Glomerular endothelial cell (primary cell): ENCODE measurements at places on chromosomes 12 and 14.

DNA sequence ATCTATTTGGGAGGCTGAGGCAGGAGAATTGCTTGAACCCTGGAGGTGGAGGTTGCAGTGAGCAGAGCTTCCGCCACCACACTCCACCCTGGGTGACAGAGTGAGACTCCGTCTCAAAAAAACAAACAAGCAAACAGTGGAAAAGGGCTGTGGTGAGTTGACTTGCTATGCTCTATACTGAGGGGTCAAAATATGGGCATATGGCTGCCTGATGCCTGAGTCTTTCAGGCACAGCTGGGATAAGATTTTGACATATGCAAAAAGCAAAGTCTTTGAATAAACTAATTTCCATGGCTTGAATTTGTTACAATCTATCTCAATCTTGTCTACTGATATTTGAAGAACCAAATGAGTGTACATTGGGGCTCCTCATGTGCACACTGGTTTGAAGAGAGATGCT lies 40.4 kb upstream of the BICD1 start:
- no peak for DNase-seq

DNA sequence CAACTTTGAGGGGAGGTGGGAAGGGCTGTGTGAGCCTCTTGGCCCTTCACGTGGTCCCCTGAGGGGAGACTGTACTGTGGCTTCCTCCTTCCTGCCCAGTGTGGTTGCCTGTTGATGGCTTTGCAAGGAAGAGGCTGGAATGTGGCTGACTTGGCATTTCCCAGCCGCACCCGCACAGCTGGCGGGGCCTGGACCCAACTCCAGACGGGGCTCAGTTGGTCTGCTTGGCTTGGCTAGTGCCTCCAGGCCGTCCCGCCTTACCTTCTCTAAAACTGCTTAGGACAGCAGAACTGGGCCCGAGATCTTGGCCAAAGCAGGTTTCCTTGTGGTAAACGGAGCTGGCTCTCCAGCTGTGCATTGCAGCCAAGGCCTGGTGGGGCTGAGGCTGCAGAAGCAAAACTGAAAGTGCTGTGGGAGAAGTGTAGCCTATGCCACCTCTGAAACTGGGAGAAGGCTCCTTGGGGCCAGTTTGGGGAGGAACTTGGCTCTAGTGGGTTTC lies 139.5 kb downstream of the SMOC1 start:
- DNase-seq, result no peak

- no peak for DNase-seq
Observed at GRCh38 chr12:52415870-52416750, 10.0 kb upstream of the KRT82 start.

GRCh38 chr14:105093038-105093430 lies 27.8 kb upstream of the GPR132 start:
- DNase-seq, result no peak

- no peak for DNase-seq
Observed at GRCh38 chr14:52263190-52263589, 4.3 kb upstream of the PTGDR start.

GRCh38 chr12:123057513-123058265 lies 77.2 kb downstream of the ARL6IP4 start:
- DNase-seq, result no peak

DNA sequence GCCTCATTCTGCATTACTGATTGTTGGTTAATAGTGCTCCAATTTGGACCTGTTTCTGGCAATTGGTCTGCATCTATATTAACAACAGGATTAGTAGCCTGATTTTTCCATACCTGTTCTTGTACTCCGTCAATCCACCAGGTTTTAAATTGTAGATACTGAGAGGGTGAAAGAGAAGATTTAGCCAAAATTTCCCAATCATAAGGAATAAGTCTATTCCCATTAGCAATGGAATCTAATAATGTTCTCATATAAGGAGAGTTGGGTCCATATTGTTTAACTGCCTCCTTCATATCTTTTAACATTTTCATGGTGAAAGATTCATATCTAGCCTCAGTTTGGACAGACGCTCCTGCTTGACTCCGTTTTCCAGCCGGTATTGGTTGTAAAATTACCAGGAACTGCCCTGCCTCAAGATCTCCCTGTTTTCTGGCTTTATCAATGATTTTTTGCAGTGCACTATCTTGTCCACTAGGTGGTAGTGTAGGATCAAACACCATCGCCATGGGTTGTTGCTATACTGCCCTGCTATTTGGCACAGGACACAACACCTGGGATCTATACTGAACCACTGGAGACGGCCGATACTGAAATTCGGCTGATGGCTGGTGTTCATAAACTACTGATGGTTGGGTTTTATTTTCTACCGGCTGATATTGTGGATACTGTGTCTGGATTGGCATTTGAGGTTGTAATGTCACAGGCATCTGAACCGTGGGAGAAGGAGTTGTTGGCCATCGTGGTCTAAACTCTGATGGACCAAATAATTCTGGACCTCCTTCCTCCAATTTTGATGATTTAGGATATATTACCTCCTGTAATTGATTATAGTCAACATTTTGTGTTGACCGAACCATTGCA lies 25.2 kb downstream of the DHRS4L2 start:
- DNase-seq, result peak; percentile 54

DNA sequence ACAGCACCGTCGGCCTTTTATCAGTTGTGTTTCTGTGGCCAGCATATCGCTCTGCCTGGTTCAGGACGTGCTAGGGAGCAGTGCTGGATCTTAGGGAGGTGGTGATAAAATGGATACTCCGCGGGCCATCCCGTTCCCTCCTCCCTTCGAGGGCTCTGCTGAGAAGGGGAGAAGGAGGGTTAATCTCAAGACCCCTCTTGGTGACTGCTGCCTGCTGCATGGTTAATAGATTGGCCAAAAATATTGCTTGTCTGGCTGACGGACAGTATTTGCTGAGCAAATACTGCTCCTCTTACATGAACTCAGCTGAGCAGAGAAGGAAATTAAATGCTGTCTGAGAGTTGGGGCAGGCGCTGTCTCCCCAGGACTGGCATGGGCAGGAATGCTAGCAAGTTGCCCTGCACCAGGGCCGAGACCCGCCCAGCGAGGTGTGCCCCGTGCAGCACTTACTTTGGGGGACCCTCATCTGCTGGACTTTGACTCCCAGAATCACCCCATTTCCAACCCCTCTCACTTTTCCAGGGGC lies 1.2 kb downstream of the FBRSL1 start:
- no peak for DNase-seq

DNA sequence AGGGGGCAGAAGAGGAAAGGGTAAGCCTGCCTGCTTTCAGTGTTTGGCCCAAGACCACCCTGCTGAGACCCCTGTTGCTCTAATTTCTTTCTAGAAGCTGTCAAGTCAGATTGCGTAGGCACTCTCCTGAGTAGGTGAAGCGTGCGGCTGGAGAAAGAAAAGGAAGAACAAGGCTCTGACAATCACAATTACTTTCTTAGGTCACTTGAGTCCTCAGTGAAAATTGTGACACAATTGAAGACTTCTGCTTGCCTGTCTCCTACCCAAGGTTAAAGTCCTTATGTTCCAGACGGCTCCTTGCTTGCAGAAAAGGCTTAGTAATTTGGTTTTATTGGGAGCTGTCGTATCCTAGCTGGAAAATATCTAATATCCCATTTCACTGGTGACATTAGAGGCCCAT lies 721 bp upstream of the CTSG start:
- no peak for DNase-seq

- DNase-seq, result no peak
Observed at GRCh38 chr14:22304326-22304725, 284.7 kb downstream of the DAD1 start.

- no peak for DNase-seq
Observed at GRCh38 chr14:100078997-100079725, 13.9 kb downstream of the EVL start.

DNA sequence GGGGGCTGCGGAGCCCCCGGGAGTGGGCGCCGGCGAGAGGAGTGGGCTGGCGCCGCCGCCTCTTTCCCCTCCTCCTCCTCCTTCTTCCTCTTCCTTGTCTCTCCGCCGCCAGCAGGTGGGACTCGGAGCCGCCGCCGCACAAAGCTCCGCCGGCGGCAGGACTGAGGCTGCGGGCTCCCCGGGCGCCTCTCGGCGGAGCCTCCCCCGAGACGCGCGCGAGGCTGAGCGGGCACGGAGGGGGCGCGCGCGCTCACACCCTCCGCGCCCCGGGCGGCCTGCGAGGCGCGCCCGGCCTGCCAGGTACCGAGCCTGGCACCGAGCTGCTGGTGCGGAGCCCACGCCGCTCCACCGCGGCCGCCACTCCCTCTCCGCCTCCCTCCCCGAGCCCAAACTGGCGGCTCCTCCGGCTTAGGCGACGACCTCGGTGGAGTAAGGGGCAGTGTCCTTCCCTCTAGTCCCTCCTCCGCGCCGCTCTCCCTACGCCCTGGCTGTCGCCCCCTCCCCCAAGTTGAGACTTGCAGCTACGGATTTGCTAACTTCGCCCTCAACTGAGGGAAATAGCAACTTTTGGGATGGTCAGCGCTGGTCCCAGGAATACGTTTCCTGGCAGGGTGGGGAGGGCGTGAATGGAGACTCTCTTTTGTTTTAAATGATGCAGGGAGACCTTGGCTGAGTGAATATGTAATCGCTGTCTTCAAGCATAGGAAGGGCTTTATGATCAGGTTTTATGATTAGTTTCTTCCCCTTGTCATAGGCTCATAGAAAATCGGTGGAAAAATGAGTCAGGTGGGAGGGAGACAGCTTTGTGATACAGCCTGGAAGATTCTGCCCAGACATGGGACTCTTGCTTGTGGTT lies 199.5 kb upstream of the CAND1 start:
- no peak for DNase-seq

DNA sequence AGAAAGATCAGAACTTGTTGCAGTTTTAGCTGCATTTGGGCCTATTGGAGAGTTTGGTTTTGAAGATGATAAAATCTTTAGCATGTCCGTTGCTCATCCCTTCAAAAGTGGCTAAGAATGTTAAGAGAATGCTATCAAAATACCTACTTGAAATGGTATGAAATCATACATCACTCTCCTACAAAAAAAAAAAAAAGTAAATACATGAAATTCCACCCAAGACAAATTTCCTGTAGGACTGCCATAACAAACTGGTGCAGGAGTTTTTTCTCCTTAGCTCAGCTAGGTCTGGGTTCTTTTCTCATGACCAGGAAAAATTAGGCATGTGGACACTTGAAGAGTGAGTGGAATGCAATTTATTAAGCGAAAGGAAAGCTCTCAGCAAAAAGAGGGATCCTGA lies 15.9 kb upstream of the FAR2 start:
- no peak for DNase-seq

- DNase-seq, result no peak
Observed at GRCh38 chr12:93778306-93778705, 101.1 kb downstream of the CRADD start.

DNA sequence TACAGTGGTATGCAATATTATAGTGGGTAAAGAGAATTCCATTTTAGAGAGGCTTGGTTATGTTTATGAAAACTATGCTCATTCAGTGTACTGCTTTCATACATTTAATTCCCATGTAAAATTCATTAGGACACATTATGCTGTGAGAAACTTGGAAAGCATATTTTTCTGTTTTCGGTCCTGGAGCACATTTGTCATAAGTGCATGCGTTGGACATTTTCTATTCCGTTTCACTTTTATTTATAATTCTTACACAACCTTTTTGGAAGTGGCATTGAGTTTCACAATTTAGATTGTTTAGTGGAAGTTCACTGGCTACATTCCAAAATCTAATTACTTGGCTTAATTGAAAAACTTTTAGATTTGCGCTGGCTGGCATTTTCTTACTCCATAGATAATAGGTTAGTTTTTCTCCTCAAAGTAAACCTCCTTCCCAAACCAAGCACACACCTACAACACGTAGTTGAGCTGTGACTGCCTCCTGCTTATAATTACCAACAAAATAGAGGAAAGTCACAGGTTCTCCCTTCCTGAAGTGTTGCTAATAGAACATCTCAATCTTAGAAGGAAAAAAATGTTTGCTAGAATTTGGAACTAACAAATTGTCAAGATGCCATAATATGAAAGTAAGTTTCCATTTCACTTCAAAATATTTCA lies 938.5 kb downstream of the TRHDE start:
- DNase-seq, result no peak

DNA sequence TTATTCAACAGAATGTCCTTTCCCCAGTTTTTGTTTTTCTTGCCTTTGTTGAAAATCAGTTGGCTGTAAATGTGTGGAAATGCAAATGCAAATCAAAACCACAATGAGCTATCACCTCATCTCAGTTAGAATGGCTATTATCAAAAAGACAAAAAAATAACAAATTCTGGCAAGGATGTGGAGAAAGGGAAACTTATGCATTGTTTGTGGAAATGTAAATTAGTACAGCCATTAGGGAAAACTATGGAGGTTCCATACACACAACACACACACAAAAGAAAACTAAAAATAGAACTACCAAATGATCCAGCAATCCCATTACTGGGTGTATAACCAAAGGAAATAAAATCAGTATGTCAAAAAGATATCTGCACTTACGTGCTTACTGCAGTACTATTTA lies 518.8 kb upstream of the ATXN7L3B start:
- DNase-seq, result no peak

DNA sequence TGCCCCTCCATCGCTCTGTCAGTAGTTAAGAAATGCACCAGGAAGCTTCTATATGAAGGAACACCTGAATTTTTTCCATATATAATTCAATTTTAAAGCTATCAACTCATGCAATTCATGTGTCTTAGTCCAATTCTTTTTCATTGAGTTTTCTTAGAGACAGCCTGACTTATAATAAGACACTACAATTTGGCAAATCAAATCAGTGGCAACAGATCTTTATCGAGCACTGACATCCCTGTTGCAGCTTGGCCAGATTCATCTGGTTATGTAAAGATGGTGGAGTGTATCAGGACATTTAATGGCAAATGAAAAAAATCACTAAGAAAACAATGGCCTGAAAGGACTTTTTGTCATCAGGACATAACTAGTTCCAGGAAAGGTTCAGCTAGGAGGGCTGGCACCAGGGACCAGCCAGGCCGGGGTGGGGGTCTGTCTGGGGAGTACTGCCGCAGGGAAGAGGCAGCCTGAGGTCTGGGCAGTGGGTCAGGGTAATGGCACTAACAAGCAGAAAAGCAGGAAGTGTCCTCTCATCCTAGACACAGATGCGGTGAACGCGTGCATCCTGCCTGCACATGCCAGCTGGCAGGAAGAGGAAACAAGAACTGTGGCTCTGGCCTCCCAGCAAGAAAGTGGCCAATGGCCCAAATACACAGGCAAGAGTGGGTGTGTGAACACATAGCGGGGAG lies 100.5 kb upstream of the LMNTD1 start:
- peak; percentile 7 for DNase-seq

DNA sequence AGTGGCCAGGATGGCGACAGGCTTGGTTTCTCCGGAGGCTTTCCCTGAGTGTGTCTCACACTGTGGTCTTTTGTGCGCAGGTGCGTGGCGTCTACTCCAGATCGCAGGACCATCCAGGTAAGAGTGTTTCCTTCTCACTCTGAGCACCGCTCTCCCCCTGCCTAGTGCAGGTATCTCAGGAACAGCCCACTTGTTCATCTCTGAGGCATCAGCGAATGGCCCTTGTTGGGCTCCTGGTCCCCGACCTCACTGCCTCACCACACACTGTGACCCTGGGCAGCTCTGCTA lies 781 bp downstream of the ADGRD1 start:
- DNase-seq, result no peak
